ENCODE measurements at places on chromosomes 13 and 19.
A peak's percentile ranks its signal among the peaks of the same experiment; 100 is the strongest.

GRCh38 chr13:45356966-45357672 is 16.1 kb upstream of the TPT1 start:
- DNase-seq: no peak

GRCh38 chr13:73365681-73366080 is 306.9 kb downstream of the KLF5 start:
- DNase-seq: no peak

DNA sequence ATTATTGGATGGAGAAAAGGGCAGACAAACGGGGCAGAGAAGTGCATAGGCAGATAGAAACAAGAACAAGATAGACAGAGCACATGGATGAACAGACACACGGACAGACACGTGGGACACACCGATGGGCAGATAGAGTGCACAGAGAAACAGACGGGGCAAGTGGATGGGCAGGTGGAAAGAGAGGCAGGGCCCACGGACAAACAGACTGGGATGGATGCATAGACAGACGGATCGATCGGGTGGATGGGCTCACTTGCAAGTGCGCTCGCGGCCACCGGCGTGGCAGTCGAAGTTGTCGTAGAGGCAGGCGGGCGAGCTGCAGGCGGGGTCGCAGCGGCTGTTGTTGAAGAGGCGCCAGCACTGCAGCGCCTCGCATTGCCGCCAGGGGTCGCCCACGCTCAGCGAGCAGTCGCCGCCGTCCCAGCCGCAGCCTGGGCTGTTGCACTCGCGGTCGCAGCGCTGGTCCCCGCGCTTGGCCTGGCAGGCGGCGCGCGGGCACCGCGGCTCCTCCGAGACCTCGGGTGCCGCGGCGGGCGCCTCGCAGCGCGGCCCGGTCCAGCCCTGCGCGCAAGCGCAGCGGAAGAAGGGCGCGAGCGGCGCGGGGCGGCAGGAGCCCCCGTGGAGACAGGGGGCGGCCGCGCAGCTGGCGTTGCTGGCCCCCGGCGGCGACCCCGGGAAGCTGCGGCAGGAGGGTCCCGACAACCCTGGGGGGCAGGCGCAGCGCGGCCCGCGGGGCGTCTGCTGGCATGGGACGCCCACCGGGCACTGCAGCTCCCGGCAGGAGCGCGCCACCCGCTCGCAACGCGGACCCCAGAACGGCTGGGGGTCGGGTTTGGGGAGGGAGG is 23.3 kb downstream of the NOTCH3 start:
- peak; percentile 61 for DNase-seq

DNA sequence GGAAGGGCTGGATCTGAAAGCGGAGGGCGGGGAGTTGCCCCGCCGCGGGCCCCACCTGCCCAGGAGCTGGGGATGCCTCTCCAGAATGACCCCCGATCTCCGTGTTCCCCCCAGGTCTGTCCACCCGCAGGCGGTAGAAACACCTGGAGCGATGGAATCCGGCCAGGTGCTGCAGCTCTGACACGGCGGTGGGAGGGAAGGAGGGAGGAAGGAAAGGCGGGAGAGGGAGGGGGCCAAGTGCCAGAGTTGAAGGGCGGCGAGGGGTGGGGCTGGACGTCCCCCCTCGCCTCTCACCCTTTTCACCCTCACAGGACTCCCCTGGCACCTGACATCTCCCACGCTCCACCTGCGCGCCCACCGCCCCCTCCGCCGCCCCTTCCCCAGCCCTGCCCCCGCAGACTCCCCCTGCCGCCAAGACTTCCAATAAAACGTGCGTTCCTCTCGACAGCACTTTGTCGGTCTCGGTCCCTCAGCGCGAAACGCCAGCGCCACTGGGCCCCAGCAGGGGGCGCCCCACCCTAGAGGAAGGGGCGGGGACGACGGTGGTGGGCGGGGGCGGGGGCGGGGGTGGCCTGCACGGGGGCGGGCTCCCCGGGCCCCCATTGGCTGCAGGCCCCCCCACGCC is 337 bp upstream of the FXYD7 start:
- DNase-seq: peak; percentile 83

DNA sequence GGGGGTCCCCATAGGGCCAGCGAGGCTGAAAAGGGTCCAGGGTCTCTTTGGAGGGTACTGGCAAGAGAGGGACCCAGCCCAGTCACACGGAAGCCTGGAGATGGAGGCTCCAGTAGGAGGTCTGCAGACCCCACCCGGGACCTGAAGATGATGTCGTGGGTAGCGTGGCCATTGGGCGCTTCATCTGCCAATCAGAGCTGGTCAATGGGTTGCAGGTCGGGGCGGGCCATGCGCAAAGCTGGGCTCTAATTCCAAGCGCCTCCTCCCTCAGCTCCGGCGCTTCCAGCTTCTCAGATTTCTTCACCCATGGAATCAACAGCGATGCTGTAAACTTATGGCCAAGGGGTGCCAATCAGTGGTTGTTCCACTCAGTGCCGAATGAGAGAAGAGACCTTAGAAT is 10.9 kb downstream of the SIGLEC12 start:
- DNase-seq: peak; percentile 78

GRCh38 chr19:37997911-37998344 is 90.9 kb downstream of the SIPA1L3 start:
- no peak for DNase-seq

DNA sequence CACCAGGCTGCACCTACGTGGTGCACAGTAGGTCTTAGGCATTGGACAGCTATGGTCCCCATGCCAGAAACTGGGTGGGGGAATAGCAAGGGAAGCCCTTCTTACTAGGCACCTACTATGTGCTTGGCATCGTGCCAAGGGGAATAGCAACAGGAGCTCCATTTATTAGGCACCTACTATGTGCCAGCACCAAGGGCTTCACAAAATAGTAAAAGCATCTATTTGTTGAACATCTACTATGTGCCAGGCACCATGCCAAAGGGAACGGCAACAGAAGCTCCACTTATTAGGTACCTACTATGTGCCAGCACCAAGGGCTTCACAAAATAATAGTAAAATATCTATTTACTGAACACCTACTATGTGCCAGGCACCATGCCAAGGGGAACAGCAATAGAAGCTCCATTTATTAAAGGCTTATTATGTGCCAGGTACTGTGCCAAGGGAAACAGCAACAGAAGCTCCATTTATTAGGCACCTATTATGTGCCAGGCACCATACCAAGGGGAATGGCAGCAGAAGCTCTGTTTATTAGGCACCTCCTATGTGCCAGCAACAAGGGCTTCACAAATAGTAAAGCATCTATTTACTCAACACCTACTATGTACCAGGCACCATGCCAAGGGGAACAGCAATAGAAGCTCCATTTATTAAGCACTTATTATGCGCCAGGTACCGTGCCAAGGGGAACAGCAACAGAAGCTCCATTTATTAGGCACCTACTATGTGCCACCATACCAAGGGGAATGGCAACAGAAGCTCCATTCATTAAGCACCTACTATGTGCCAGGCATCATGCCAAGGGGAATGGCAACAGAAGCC is 108.5 kb downstream of the PTPRS start:
- DNase-seq: no peak

DNA sequence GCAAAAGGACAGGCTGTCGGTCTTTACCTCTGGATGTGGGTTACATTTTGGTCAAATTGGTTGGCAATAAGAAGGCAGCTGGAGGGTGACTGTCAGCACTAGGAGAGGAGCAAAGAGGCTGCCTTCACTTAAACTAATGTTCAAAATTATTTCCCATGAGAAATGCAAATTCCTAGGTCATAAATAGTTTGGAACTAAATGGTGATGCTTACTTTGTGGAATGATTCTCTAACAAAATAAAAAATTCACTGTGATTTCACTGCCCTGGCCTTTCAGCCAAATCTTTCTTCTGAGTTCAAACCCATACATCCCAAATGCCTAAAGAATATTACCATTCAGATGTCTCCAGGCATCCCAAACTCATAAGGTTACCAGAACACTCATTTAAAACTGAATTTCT is 25.0 kb upstream of the OXGR1 start:
- DNase-seq: no peak

GRCh38 chr19:5102520-5102919 is 133.6 kb downstream of the KDM4B start:
- no peak for DNase-seq

- no peak for DNase-seq
These were observed 120.5 kb downstream of the KATNAL1 start for GRCh38 chr13:30186634-30187415.

DNA sequence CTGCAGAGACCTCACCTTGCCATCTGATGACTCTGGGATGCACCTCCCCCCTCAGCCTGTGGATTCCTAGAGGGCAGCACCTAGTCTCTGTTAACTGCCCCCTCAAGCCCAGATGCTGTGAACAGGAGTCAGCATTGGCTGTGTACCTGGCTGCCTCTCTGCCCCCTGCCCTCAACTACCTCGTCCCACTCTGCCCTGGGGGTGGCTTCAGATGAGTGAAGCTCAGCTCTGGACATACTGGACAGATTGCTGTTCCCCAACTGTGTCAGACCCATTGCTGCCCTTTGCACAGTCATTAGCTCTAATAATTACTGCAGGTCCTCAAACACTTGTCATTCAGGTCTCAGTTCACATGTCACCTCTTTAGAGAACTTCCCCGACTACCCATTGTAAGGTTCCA is 182.1 kb upstream of the TSHZ3 start:
- DNase-seq: no peak

- DNase-seq: no peak
These were observed 2.7 kb downstream of the SPACA6 start for GRCh38 chr19:51695702-51696315.

- no peak for DNase-seq
These were observed 617.2 kb downstream of the DCT start for GRCh38 chr13:93862259-93862658.

DNA sequence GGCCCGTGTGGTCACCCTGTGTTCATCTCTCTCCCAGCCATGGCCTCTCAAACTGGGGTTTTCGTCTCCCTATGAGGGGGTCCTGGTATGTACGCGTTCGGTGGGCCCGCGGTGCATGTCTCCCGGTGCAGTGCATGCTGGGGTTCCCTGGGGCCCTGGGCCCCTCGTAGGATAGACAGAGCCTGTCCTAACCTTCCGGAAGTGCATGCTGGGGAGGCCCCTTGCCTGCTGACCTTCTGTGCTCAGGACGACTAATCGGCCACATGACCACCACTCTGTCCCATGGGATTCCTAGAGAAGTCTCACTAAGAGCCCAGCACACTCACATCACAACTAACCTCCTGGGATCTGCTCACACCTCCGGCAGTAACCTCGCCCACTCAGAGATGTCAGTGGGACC is 4.9 kb upstream of the USE1 start:
- no peak for DNase-seq

DNA sequence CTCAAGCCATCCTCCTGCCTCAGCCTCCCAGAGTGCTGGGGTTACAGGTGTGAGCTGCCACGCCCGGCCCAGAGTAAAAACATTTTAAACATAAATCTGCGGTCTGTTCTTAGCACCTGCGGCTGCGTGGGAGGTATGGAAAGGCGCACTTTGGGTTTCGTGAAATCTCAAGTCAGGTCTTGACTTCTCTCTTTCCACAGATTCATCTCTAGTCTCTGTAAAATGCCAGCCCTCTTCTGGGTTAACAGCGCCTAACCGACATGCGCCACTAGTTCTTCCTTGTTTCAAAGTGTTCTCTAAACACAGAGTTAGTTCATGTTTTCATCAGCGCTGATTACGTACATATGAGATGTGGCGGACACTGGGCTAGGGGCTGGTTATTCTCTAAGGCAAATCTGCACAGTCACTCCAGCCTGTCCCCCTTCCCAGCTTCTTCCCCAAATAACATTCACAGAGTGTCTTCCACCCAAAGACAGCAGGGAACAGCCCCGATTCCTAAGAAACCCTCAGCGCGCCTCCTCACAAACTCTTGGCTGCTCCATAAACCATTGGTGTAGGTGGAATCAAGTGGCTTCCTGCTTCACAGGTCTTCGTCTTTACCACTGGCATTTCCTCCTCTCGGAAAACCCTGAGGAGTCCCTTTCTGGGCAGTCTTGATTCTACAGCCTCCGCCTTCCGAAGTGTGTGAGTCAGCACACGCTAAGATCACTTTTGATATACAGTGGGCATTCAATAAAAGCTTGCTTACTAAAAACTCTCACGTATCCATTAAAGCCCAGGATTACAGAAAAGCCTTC is 1.4 kb downstream of the PARP4 start:
- DNase-seq: no peak

DNA sequence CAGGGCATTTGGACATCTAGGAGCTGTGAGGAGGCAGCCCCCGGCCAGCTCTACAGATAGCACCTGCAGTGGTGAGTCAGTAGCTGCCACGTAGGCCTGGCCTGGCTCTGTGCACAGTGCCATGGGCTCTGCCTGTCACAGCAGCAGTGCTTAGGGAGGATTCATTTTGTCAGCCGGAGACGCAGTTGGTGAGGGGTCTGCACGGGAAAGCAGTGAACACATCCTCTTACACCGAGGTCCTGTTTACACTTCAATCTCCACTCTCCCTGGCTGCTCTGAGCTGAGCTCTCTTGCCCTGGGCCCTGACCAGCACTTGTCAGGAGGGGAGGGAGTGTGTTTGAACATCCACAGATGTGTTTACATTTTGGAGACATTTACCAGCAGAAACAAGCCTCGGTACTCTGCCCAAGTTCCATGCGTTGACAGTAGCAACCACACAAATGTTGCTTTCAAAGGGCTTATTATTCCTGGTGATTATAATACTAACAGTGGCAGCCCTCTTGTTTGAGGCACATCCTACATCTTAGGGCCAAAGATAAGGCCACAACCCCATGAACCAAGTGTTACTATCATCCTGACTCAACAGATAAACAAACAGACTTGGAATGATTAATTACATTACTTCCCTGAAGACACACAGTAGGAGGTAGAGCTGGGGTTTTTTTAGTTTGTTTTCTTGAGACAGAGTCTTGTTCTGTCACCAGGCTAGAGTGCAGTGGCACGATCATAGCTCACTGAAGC is 148.9 kb downstream of the USP12 start:
- DNase-seq: no peak

- DNase-seq: no peak
These were observed 27.8 kb upstream of the ATP12A start for GRCh38 chr13:24652359-24652758.

GRCh38 chr13:38417241-38417640 is 67.6 kb downstream of the UFM1 start:
- DNase-seq: no peak

- no peak for DNase-seq
These were observed 121.8 kb downstream of the KCTD12 start for GRCh38 chr13:76764429-76764828.

DNA sequence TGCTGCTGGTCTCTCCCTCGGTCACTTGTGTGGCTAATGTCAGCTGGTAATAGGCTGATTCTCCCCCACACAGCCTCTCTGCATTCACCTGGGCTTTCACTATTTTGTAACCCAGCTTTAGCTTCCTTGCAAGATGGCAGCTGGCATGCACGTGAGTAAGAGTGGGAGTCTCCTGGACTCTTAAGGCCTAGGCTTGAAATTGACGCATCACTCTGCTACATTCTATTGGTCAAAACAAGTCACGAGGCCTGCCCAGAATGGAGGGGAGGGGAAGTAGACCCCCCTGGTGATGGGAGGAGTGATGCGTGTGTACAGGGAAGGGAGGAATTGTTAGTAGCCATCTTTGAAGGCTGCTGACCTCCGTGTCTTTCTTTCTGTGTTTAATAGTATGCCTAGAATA is 24.9 kb upstream of the PNMA8B start:
- DNase-seq: no peak

DNA sequence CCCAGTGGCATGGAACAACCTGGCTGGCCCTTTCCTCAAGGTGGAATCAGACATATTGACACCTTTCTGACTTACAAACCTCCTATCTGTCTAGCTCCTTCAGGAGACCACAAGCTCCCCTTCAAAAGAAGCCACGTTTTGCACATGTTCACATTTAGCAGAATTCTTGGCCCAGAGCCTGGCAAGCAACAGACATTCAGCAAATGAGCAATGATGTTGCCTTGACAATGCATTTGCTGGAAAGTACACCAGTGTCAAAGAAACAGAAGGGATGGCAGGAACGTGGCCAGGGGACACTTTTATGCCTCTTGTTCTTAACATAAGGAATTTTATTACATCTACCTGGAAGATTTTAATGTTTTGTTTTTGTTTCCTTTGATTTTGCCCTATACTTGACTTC is 85.5 kb upstream of the FGF14 start:
- no peak for DNase-seq

Data from NCI-H1930 (cell line).